Fibroblast of mammary gland (primary cell): ENCODE measurements at places on chromosomes 5 and 9.

- no peak for DNase-seq
These were observed 44.8 kb upstream of the EQTN start for GRCh38 chr9:27341545-27342294.

DNA sequence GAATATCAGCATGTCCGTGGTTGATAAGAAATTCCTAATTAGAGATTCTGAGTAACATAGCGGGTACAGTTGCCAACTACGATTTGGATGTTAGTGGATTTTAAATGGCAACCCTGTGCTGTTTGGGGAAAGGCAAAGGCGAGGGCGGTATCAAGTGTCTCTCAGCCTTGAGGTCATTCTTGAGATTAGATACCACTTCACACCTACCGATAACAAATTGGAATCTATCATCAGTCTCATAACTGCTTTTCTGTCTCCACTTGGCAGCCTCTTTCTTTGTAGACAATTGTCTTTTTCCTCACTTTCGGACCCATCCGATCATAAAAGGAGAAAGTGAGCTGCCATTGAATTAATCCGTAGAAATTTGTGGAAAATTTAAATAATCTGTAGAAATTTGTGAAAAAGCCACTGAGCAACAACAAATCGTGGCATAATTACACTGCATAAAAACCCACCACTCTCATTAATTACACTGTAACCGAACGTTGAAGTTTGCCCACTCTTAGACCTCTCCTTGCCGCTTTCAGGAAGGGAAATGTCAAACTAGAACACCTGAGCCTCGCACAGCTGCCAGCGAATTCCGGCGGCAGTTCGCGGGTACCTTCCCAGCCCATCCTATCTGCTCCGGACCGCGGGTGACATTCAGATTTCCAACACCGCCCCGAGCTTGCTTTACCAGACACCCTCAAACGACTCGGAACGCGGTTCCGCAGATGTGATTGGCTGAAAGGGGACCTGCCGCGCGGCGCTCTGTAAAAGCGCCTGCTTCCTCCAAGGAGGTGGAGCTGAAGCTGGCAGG, 849 bp upstream of the RGMB start:
- no peak for DNase-seq

DNA sequence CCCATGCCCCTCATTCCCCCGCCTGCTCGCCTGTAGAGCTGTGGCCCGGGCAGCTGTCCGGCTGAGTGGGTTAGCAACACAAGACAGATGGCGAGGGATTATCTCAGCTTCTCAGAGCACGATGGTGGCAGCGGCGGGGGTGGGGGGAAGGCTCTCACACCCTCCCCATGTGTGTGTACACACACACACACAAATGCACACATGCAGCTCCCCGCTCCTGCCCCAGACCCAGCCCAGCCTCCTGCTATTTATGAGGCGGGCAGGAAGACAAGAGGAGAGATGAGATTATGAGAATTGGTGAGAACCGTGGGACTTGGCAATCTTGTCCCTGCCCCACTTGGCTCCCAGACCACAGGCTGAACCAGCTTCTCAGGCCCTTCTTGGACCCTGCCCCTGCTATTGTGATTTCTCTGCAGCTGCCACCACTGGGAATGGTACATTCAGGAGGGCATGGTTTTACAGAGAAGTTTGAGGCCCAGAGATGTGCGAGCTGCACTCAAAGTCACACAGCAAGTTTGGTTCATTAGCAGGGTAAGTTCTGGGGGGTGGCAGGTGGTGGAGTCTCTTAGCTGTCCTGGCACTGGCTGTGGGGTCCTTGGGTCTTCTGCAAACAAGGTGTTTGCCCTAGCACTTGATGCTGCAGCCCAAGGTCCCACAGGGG, 51.0 kb upstream of the PSD2 start:
- DNase-seq: no peak

- DNase-seq: no peak
These were observed 52.3 kb upstream of the EGFL7 start for GRCh38 chr9:136610426-136610825.

DNA sequence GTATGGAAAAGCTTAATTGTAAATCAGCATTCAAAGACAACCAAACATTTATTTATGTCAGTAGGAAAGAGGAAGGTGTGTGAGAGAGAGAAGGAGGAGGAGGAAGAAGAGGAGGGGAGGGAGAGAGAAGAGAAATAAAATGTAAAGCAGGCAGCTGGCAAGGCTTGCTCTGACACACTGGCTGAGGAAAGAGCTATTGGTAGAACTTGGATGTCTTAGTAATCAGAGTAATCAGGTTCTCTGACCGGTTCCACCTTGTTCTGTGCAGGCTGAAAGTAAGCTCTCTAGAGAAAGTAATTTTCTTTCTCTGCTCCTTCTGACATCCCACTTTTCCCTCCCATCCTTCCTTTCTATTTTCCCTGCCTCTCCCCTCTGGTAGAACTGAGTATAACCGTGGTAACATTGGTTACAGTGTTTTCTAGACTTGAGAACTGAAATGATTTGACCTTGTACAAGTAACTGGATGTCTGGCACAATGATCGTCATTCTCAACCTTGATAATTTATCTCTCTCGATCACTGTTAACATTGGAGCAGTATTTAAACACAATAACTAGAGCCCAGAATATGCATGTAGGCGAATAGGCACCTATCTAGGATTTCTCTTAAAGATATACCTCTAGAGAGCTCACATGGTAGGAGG, 33.3 kb downstream of the TLE4 start:
- no peak for DNase-seq

DNA sequence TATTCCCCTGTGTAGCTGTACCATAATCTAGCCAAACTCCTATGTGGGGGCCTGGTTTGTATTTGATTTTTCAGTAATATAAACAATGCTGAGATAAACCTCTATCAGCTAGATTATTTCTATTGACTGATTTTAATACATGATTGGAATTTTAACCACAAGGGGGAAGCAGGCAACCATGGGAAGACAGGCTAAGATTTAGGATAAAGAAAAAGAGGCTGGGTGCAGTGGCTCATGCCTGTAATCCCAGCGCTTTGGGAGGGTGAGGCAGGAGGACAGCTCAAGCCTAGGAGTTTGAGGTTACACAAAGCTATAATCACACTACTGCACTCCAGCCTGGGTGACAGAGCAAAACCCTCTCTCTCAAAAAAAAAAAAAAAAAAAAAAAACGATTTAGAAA, 18.1 kb upstream of the GPX3 start:
- DNase-seq: peak; percentile 58
